ENCODE measurements at places on chromosomes 12 and 14.

- peak; percentile 7 for DNase-seq
Measured at GRCh38 chr14:33016613-33017012, 77.9 kb downstream of the NPAS3 start.

- no peak for DNase-seq
Measured at GRCh38 chr12:57902478-57902969, 38.8 kb upstream of the ATP23 start.

DNA sequence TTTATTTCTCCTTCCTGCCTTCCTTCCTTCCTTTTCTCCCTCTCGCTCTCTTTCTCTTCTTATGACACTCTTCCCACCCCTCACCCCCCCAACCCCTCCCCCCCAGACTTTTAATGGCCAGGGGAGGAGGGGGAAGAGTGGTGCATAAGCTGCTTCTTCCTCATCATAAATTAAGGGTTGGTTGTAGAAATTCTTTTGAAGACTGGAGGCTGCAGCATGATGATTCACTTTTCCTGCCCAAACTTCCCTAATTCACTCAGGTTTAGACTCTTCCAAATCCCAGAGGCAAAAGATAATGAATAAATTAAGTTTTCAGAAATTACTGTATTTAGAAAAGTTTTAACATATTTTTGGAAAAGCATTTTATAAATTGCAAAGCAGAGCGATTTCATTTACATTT, 58.2 kb downstream of the GRIP1 start:
- no peak for DNase-seq

DNA sequence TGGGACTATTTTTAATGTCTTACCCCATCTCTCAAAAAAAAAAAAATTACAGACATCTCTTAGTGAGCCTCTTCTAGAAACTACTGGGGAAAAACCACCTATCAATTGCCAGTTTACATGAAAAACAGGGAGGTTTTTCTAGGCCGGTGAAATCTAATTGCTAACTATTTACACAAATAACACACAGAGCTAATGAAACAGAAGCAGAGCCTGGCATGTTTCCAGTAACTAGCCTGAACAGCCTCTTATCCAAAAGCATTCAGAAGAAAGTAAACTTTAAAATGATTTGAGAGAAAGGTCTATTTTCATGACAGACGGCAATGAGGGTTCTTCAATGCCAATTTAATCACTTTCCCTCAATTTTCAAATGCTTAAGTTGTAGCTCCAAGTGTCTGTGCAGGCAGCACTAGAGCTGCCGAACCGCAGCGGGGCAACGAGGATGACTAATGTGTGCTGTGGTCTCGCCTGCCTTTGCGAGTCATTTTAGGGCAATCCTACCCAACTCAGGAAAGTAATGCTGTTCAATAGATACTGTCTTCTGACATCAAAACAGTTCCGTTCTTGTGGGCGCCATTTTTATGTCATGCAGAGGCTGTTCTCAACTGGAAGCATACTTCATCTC, 84.6 kb downstream of the SETD3 start:
- peak; percentile 66 for DNase-seq

DNA sequence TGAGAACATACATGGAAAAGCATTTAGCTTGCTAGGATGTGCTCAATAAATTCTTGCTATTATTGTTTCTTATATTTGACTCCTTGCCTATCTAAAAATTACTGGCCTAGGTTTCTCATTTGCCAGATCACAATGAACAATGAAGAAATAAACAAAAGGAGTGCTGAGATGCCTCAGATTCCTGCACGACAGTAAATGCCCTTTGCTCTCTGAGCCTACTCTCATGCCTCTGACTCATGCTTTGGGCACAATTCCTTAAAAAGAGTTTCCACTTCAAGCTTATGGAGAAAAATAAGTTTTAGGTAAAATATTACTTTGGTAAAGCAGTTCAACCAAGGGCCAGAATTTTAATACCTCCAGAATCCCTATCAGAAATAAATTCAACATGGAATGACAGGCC, 30.9 kb downstream of the GRIN2B start:
- peak; percentile 7 for DNase-seq

DNA sequence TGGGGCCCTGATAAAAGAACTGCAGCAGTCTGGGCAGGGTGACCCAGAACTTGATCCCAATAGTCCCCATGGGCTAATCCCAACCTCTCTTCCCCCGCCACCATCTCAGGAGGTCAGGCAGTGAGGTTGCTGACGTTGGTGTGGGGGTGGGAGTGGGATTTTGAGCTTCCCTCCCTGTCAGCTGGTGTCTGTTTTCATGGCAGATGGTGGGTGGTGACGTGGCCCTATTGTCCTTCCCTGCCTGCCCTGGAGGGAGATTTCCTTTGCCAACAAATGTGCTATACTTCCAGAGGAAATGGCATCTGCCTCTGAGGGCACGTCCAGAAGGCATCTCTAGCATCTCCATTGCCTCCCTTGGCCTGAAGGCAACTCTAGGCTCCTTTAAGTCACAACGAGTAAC, 37.7 kb downstream of the NEUROD4 start:
- DNase-seq: no peak

DNA sequence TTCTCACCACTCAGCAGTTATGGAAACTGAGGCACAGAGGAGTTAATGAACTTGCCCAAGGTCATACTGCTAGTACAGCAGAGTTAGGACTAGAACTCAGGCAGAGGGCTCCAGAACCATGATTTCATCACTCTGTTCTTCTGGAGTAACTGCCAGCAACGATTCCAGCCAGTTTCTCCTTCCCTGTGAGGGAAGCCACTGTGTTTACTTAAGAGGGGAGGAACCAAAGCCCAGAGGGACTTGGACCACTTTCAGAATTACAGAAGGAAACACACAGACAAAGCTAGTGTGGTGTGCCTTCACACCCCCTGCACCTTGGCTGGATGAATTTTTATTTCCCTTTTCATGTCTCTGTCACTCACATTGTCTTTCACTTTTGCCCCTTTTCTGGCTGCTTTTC, 398.2 kb downstream of the DPF3 start:
- peak; percentile 24 for DNase-seq

DNA sequence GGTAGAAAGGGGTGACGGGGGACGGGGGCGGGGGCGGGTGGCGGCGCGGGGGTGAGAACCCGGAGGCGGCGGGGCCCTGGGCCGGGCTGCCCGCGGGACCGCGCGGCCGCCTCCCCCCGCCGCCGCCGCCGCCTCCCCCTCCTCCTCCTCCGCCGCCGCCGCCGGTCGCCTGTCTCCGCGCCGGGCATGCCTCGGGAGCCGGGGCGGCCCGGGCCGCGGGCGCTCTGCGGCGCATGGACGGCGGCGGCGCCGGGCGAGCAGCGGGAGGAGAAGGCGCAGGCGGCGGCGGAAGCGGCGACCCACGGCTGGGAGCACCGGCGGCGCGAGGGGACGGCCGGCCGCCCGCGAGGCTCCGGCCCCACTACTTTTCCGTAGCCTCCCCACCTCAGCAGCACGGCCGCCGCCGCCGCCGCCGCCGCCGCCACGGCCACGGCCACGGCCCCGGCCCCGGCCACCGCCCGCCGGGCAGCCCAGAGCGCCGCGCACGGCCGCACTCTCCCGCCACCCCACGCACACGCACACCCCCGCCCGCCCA, at the start of gene NPAS3:
Gene NPAS3 (plus strand): TSS at position 161 of the 535 bp plus-strand sequence.
- peak; percentile 56 for DNase-seq

GRCh38 chr14:31166271-31166561, 41.4 kb downstream of the HECTD1 start:
- peak; percentile 2 for DNase-seq

GRCh38 chr14:33019346-33019745, 80.7 kb downstream of the NPAS3 start:
- DNase-seq: no peak

DNA sequence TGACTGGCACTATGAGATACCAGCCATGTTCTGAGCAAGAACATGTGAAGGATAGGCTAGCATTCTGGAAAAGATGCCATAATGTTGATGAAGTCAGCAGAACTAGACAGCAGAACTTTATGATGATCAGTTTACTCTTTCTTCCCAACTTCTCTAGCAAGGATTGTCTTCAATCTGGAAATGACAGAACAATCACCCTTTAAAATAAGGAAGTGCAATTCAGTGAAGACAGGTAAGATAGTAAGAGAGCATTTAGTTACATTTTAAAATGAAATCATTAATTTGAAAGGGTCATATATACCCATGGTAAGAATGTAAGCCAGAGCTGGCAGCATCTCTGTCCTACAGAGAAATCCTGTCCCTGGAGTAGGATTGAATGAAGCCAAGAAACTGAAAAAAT, 66.0 kb upstream of the C12orf71 start:
- DNase-seq: no peak

DNA sequence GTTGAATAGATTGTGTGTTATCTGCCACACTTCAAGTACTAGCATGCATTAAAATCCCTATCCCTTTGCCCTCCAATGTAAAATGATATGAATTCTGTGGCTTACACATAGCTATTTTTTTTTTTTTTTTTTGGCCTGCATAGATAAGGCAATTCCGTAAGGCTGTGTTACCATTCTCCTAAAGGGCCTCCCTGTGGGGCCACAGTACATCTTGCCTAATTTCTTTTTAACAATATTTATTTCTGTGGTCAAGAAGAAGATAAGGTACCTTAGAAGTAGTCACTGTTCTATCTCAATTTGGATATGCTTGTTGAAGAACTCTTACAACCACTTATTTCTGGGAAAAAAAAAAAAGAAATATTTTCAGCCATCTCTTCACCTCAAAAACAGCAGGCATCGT, 19.8 kb downstream of the FLRT2 start:
- no peak for DNase-seq

- no peak for DNase-seq
Measured at GRCh38 chr12:41653386-41654326, 465.5 kb downstream of the PDZRN4 start.

DNA sequence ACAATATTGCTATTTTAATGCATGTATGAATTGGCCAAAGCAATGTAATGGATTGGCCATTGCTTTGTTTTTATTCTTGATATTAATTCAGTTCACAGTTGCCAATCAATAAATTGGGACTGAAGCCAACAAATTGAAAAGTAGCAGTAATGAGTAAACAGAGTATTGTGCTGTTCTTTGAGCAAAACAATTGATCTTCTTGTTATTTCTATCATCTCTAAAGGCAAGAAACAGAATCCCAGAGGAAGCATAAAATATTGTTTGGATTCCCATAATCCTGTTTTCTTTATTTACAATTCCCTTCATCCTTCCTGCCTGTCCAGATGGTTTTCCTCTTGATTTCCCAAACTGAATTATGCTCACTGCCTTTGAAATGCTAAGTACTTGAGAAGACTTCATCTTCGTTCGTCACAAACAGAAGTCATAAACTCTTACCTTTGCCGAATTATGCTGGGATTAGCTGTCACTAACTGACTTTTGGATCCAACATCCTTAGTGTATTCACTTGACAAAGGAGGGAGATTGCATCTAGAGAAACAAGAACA, 85.9 kb downstream of the ST8SIA1 start:
- DNase-seq: no peak

GRCh38 chr14:35992816-35993683, 166.9 kb downstream of the BRMS1L start:
- no peak for DNase-seq

- no peak for DNase-seq
Measured at GRCh38 chr12:26112232-26112631, 12.6 kb downstream of the BHLHE41 start.

DNA sequence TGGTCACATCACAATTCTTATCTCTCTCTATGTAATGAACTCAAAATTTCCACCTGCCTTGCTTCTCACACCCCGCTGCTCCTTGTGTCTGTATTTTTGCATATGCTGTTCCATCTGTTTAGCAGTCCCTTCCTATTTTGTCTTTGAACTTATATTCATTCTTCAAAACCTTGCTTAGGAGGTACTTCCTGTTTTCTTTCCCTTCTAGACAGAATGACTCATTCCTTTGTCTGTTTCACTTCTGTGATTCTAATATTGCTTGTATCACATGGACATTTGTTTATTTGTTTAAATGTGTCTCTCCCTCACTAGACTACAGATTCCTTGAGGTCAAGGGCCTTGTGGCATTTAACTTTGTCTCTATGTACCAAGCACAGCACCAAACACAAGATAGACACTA, 424.2 kb downstream of the ETNK1 start:
- no peak for DNase-seq

DNA sequence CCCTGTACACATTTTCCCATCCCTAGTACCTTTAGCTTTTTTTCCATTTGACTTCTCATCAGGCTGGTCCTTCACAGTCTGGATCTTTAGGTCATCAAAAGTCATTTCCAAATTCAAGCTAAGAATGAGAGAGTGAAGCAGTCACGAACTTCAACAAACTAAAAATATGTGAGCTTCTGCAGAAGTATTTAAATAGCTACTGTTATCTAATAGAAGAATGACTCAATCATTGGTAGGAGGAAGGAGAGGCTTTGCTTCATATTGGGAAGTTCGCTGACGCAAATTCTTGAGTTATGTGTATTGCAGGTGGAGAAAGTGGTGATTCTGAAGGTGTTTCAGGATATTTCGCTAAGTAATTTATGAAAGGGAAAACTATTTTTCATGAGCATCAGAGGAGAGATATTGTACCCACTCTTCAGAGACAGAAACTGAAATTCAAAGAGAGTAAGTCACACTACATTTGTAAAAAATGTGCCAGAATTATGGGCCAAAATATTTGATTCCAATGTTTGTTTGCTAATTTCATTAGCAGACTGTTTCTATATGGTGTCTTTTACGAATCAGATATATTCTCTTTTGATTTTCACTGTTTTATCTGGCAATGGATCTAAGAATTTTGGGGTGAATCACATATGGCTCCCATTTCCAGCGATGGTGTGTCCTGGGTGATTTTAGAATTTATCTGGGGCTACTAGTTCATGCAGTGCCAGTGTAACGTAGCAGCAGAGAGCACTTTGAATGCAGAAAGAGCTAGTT, at the start of gene OLR1:
Gene OLR1 (minus strand): TSS at position 160 of the 756 bp plus-strand sequence. CDS start 55 bp downstream, at position 105.
- DNase-seq: peak; percentile 30

- no peak for DNase-seq
Measured at GRCh38 chr12:22190-22529, 44.4 kb upstream of the IQSEC3 start.

GRCh38 chr14:54829486-54830224, 73.0 kb downstream of the GCH1 start:
- DNase-seq: no peak

DNA sequence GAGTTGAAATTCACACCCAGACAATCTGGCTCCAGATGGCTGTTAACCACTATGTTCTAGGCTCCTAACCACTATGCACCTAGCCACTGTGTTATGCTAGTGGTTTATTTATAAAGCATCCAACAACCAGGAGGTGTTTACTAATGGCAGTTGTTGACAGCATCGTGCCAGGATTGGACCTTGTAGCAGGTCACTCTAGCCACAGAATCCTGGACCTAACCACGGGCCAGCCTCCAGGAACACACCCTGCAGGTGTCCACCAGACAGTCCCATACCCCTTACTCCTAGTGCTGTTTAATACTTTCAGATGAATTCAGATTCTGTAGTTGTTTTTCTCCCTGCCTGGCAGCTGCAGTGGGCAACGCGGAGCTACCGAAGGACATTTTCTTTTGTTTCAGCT, 109.4 kb upstream of the MYL2 start:
- no peak for DNase-seq

- peak; percentile 61 for DNase-seq
Measured at GRCh38 chr12:39723831-39724230, 104.2 kb upstream of the ABCD2 start.

- DNase-seq: no peak
Measured at GRCh38 chr14:95685978-95686922, at the start of gene TCL1B. TCL1B (plus strand) TSS chr14:95686426; CDS start chr14:95686468, 42 bp downstream.

GRCh38 chr12:122265886-122266229, 436 bp downstream of the VPS33A start:
- peak; percentile 61 for DNase-seq

GRCh38 chr12:46702581-46703344, 123.0 kb downstream of the SLC38A4 start:
- DNase-seq: peak; percentile 66

- no peak for DNase-seq
Measured at GRCh38 chr12:101564912-101565311, 29.9 kb upstream of the MYBPC1 start.
